ENCODE measurements at places on chromosomes 7 and 10.

GRCh38 chr10:67772894-67773511 lies 65.0 kb downstream of the DNAJC12 start:
- DNase-seq, result no peak

DNA sequence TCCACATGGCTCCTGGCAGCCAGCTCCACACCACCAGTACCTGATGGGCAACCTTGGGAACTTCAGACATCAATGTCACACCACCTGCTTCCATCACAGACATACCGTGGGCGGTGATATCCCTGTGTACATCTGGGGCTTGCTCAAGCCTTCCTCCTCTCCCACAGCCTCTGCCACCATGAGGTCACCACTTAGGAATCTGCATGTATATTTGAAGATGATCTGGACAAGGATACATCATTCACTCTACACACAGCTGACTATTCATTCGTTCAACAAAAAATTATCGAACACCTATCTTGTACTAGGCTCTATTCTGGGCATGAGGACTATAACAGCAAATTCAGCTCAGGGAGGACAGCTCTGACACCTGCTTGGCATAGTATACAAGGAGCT lies 6.8 kb downstream of the DLG5 start:
- no peak for DNase-seq

- no peak for DNase-seq
Measured at GRCh38 chr7:50637725-50638643, 72.8 kb upstream of the DDC start.

DNA sequence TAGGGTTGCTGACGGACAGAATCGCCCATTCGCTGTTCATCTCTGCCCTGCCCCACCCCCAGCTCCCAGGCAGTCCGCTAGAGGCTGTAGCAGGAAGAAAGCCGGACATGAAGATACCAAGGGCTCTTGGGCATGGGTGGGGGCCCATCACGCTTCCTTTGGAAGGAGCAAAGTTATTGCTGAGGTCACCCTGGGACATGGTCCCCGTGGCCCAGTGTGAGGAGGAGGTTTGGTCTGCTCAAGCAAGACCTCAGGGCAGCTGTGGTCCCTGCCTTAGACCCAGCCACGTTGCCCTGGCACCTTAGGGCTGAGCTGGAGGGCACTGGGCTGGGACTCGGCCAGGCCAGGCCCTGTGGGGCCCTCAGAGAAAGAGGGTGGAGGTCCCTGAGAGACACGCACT lies 132.1 kb upstream of the NPS start:
- no peak for DNase-seq

DNA sequence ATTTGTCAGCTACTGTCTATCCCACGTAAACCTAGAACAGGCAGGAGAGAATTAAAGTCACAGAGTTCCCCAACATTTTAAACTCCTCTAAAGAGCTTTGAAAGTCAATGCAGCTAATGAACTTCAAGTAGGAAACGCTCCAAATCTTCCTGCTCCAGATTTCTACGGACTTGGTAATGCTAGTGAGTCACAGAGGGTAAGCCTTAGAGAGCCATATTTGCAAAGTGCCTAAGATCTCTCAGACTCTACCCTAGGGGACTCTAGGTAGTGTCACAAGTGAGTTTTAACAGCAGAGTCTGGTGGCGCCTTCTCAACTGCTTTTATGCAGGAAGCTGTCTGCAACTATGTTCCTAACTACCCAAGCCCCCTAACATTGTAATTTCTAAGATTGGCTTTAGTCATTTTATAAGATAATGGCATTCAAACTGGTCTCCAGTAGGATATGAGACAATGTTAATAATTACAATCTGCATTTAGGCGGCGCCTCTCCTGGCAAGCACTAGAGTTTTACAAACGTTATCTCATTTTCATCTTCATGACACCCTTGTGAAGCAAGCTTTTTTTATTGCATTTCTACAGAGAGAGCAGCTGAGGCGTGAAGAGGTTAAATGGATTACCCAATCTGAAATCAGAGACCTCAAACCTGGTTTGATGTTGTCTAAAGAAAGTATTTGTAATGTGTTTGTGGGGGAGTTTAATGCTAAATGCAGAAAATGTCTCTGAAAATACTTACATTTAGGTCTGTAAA lies 22.0 kb upstream of the FZD1 start:
- no peak for DNase-seq

DNA sequence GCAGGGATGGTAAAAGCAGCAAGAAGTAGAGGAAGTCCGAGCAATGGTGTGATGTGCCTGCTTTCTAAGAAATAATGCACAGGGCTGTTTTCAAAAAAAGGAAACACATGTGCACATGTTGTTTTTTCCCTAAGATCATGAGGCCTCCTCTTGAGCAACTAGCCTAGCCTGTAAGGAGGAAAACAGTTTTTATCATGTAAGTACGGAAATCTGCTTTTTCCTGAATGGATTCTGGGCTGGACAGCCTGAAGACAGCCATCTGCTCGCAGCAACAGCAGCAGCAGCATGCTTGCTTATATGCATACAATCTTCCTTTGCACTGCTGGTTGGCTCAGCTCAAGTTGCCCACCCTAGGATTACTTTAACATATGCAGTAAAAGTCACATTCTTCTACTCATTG lies 87.1 kb downstream of the HIBADH start:
- DNase-seq, result no peak

GRCh38 chr10:132010483-132010882 lies 28.8 kb upstream of the BNIP3 start:
- no peak for DNase-seq

DNA sequence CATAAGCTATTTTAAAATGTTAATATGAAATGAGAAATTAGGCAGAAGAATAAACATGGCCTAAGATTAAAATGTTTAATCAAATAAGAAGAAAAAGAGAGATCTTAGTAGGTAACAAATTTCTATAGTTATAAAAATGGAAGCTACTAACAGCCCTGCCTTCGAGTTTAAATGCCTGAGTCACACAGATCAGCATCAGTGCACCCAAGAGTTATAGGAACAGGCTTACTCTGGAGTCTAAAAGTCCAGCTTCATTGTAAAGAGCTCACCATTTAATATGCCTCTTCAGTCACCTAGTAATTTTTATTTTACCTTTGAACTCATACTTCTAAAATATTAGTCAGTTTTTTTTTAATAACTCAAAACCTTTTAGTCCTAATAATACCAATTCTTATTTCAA lies 52.6 kb downstream of the BRI3 start:
- no peak for DNase-seq

DNA sequence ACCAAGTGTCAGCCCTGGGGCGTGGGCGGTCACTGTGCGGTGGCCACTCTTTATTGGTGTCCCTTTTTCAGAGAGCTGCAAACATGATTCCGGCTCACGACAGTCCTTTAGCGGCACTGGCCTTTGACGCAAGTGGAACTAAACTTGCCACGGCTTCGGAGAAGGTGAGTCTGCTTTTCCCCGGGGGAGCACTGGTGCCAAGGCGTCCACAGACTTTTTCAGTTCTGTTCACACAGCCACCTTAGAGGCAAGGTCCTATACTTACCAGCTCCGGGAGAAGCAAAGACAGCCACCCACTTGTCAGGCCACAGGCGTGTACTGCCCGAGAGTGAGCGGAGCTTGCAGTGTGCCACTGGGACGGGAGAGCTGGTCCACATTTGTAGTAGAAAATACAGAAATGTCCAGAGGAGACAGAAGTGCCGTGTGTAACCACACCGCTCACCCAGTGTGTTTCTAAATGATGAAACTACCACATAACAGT lies 27.9 kb downstream of the WIPI2 start:
- no peak for DNase-seq

DNA sequence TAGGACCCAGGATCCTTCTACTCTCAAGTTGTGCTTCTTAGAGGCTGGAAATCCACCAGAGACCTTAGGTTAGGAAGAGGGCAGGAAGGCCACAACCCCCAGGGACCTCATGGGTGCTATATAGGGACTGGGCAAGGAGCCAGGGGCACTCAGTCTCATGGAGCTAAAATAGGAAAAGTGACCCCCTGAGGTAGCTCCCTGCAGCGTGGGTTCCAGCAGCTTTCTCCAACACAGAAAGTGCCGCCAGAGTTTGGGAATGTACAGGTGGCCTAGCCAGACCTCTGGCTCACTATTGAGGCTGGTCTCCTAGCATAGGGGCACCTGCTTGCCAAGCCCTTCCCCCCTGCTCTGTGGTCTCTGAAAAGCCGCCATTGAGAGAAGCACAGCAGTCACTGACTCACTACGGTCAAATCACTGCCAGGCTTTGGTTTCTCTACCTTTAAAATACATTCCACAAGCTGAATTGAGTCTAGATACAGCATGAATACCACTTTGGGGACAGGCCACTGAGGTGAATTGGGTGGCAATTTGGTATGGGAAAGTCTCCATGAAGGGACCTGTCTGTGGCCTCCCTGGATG lies 333.2 kb upstream of the PODXL start:
- DNase-seq, result no peak

DNA sequence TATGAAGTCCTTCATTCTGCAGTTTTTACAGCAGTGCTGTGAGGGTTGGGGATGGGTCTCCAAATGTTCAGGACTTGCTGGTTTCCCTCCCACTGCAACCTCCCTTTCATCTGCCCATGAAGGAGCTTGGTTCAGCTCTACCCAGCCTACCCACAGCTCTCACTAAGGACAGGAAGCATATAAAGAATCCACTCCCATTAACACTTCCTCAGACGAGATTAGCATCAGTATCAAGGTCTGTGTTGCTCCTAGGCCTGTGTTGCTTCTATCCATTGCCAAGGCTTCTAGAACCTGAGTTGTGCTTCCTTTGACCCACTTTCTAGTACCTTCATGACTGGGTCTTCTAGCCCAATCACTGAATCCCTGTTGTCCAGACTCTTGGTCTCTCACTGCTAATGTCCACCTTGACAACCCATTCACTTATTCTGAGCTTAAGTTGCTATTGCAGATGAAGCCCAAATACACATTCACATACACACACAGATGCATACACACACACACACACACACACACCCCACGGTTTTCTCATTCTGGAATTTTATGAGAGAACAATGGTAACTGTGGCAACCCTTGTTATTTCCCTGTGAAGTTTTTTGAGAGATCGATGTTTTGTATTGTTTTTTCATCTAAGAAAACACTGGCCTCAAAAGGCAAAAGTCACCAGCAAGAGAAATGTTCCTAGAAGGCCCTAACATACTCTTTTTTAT lies 248.1 kb downstream of the MTERF1 start:
- DNase-seq, result no peak

DNA sequence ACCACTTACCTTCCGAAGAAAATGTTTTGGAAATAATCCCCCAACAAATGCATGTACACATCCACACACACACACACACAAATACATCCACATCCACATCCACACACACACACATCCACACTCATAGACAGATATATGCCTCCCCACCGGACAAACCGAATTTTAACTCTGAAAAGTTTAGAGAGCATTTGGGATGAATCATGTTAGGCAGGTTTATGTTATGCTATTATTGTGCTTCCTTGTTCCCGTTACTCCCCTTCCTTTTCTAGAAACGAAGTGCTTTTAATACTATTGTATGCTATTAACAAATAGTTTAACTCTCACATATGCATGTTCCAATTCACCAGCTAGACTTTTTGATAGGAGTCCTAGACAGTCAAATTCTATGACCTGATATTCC lies 91.5 kb downstream of the FAS start:
- no peak for DNase-seq

- DNase-seq, result no peak
Measured at GRCh38 chr10:13712837-13713581, 126.2 kb downstream of the PRPF18 start.

GRCh38 chr7:100446040-100446439 lies 9.7 kb upstream of the PPP1R35 start:
- DNase-seq, result no peak

GRCh38 chr10:62803724-62804355 lies 680 bp upstream of the ADO start:
- DNase-seq, result no peak

GRCh38 chr7:2355705-2356008 lies 1.0 kb downstream of the EIF3B start:
- DNase-seq, result no peak

DNA sequence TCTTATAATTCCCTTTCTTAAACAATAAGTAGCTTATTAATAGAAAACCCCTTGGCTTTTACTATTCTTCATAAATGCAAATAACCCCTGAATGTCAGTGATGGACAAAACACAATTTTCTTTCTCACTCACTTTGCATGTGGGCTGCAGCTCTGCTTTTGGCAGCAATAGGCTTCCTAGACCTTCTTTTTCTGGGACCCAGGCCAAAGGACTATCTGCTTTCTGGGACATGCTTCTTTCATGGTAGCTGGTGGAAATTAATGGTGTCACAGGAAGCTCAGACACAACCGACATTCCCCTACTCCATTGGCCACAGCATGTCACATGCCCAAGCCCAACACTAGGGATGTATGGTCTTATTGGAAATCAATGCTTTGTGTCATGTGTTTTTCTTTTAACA lies 134.3 kb upstream of the MDFIC start:
- DNase-seq, result no peak

DNA sequence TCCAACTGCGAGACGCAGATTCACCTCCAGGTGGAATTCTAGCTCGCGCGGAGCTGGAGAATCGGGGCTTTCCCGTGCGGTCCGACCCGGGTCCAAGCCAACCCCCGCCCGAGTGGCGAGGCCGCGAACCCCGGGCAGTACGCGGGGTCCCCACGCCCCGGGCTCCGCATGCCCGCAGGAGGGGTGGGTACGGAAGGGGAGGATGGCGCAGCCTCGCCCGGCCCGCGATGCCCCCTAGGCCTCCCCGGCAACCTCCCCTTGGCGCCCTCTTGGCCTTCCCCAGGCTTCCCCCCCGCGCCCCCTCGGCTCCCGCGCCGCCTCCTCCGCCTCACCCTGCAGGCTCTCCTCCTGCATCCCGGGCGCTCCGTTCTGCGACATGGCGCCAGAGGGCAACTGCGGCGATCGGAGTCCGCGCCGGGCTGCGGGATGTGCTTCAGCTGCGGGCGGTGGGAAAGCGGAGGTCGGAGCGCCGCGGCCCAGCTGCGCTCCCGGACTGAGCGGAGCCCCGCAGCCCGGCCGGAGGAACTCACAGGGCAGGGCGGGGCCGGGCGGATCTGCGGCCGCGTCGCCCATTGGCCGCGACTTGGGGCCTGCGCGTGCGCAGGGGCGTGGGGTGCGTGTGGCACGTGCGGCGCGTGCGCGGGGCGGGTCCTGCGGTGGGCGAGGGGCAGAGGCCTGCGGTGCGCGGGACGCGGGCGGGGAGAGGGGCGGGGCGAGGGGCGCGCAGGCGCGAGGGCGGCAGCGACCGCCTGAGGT lies at the start of gene BNIP3:
Gene BNIP3 (minus strand): TSS at position 495 of the 756 bp plus-strand sequence. CDS start 117 bp downstream, at position 378.
- DNase-seq, result peak; percentile 92

- DNase-seq, result no peak
Measured at GRCh38 chr10:77927402-77928246, 1.1 kb upstream of the DLG5 start.

DNA sequence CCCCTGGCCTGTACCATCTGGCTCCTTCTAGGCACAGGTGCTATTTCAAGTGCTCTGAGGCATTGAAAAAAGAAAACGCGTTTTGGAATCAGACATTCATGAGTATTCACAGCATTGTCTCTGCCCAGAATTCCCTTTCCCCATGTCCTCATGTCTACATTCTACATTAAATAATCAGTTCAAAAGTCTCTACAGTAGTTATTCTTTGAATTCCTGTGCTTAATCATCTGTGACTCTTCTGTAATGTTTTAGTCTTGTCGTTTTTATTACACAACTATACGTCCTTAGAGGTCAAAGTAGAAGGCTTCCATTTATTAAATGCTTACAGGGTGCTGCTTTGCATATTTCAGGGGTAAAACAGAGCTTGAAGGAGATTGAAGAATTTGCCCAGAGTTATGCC lies 95.7 kb downstream of the BICC1 start:
- no peak for DNase-seq

All from stimulated activated CD4-positive, alpha-beta T cell treated with anti-CD3 and anti-CD28 coated beads, Interleukin-12 subunit alpha, Interleukin-12 subunit beta, amount 100 ng/mL, for 24 hours (primary cell).